ENCODE measurements at places on chromosomes 7 and 10.
A peak's percentile ranks its signal among the peaks of the same experiment; 100 is the strongest.

DNA sequence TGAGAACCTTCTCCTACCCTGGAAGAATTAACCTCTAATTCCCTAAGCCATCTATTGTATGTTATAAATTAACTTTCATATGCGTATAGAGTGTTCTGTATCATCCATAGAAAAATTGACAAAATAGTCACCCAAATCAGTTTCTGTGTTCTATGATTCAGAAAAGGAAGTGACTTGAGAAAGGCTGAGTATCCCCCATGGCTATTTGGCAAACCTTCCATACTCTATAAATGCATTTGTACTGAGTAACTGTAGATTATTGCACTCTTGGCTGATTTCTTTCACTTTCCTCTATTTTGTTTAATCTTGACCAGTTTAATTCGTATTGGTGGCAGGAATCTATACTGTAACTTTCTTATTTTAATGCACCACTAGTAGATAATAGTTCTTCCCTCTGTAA lies 182.2 kb downstream of the HTR7 start:
- DNase-seq = no peak

GRCh38 chr10:77306666-77307065 lies 330.9 kb downstream of the KCNMA1 start:
- DNase-seq = no peak

GRCh38 chr10:59361663-59362143 lies 646 bp downstream of the FAM13C start:
- no peak for DNase-seq

DNA sequence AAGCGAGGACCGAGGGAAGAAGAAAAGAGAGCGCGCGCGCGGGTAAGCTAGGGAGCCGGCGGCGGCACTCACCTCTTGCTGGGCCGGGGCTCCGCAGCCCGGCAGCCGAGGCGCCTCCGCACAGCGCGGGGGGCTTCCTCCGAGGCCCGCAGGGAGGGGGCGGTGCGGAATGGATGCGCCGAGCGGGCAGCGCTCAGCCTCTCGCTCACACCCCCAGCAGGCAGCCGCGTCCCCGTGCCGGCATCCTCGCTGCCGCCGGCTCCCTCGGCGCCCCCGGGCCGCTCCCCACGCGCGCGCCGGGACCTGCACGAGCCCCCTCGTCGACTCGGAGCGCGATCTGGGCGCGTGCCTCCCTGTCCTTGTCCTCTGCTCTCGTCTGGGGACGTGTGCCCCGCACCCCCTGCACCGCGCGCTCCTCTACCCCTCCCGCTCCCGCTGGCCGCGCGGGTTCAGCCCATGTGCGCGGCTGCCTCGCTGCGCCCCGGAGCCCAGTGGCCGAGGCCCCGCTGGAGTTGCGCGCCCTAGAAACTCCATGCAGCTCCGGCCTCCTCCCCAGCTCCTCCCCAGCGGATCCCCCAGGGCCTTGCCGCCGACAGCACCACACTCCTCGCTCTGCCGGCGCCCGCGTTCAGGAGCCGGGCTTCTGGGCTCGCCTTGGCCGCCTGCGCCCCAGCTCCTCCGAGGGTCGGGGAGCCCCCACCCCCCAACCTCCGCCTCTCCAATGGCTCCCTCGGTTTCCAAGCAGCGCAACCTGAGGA lies 75.3 kb downstream of the CALN1 start:
- peak; percentile 23 for DNase-seq

- no peak for DNase-seq
These were observed 96.3 kb upstream of the ANKRD1 start for GRCh38 chr10:91017198-91017597.

DNA sequence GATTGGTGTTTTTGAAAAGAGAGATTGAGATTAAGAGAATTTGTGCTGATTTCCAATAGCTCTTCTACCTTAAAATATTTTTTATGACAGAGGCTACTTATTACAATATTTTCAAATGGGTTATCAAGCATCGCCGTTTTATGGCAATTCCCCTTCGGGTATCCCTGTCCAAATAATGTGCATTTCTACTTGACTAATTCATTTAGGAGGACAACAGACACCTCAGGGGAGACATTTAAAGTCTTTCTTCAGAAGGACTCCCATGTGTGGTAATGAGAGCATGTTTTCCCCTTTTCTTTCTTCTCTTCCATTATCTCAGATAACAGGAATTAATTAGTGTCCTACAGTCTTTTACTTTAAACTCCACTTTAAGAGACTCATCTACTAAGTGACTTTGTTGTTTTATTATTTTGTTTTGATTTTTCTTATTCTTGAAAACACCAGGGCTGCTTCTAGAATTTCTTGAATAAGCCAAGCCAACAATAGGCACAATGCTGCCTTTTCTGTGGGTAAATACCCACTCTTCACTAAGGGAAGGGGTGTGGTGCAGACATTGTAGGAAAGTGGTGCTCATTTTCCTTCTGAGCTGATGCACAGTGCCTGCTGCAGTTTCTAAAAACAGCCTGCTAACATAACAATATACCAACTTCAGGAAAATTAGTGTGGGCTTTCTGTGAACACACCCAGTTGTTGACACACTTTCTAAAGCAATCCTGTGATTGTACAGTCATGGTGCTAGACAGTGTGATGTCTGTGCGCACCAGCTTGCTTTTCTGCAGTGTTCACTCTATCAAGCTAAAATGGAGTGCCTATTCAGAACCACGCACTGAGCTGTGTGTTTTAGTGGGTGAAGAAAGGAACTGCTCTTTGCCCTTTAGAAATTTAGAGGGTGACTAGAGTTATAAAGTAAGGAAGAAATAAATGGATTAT lies 597.7 kb downstream of the NRG3 start:
- no peak for DNase-seq

DNA sequence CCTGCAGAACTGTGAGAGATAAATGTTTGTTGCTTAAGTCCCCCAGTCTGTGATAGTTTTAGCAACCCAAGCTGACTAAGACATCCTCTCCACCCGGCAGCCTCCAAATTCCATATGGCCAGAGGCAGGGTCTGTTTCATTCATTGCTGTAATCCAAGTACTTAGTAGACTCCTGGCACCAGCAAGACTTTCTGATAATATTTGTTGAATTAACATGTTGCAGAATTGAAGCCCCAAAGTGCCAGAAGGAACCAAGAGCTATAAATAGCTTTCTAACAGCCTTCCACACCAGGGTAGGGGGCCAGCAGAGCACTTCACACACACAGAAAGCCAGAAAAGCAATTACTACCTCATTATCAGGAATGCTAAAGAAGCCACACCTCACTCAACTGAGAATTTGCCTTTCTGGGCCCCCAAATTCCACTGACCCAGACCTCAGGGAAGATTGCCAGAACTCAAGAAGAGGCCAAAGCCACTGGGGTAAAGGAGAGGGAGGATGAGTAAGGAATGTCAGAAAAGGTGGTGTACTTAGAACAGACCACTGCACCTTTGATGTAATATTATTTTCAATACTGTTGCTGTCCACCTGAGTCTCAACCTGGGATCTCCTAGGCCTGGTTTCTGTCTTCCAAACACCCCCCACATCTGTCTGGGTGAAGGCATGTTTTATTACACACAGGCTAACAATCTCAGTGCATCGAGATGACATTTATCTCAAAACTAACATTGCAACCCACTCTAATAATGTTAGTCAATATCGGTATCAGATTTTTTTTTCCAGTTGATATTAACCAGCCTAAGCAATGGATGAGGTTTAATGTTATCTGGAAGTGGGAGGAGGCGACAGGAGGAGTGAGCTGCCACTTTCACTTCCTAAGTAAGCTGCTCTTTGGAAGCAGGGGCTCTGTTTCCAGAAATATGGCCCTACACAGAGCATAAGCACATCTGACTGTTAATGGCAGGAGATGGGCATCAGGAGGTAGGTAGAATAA lies 5.5 kb downstream of the NOD1 start:
- no peak for DNase-seq

- DNase-seq = no peak
These were observed 9.2 kb downstream of the PLAU start for GRCh38 chr10:73920089-73920488.

DNA sequence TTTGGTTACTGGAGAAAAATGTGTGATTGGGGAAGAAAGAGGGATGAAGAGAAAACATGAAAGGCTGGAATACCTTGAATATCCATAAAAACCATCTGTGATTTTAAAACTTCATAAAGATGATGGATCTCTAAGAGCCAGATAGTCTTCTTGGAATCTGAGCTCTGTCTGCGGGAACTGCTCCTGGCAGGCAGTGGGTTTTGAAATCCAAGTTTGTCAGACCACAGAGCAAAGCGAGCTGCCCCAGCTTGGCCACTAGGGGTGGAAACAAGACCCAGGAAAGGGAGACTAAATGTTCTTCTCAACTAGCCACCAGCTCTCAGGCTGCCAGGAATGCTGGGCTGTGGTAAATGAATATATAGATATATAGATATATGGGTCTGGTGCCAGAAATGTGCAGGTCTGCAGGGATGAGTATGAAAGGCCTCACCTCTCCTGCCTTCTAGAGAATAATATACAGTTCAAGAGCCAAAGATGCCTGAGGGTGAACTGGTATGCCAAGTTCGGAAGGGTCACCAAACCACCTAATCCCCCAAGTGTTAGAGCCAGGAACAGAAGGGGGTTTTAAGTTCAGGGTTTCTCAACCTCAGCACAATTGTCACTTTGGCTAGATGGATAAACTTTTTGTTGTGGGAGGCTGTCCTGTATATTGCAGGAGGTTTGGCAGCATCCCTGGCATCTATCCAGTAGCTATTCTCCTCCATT lies 208.8 kb downstream of the KCNMA1 start:
- DNase-seq = no peak

DNA sequence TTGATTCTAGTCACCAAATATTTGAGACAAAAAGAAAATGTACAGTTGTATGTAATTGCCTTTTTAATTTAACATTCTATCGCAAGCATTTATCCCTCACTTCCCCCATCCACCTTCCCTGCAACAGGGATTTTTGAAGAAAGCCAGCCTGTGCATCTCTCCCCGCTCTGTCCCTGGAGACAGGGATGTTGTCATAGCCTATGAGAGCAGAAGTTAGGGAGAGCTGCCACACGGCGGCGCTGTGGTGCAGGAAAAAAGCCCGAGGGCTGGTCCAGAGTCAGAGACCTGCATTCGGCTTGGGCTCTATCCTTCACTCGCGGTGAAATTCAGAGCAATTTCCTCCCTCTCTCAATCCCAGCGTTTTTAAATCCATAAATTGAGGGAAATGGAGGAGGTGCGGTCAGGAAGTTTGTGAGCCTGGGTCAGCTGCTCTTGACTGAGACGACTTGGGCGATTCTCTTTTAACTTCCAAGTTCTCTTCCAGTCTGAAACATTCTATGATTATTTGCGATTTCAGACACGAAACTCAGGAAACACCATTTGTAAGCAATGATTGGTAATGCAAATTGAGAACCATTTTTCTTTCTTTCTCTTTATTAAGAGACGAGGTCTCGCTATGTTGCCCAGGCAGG lies 17.5 kb downstream of the HKDC1 start:
- DNase-seq = peak; percentile 49

DNA sequence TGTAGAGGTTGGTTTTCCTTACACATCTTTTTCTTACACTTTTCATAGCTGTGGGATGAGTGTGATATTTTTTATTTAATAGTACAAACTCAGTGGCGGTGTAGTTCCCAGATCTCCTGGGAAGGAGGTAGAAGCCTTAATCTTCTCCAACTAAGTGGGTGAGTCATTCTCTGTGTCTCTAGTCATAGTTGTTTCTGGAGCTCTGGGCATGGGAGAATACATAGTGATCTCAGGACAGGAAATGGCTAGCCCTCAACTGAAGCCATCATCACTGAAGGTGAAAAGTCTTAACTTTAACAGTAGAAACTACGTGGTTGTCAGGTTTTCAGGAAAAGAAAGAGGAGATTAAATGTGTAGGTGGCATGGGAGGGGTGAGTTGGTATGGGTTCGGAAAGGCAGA lies 319.4 kb upstream of the FZD8 start:
- DNase-seq = no peak

GRCh38 chr7:44086627-44087026 lies 4.3 kb upstream of the POLM start:
- no peak for DNase-seq

GRCh38 chr10:69742928-69743602 lies 58.6 kb upstream of the COL13A1 start:
- no peak for DNase-seq

DNA sequence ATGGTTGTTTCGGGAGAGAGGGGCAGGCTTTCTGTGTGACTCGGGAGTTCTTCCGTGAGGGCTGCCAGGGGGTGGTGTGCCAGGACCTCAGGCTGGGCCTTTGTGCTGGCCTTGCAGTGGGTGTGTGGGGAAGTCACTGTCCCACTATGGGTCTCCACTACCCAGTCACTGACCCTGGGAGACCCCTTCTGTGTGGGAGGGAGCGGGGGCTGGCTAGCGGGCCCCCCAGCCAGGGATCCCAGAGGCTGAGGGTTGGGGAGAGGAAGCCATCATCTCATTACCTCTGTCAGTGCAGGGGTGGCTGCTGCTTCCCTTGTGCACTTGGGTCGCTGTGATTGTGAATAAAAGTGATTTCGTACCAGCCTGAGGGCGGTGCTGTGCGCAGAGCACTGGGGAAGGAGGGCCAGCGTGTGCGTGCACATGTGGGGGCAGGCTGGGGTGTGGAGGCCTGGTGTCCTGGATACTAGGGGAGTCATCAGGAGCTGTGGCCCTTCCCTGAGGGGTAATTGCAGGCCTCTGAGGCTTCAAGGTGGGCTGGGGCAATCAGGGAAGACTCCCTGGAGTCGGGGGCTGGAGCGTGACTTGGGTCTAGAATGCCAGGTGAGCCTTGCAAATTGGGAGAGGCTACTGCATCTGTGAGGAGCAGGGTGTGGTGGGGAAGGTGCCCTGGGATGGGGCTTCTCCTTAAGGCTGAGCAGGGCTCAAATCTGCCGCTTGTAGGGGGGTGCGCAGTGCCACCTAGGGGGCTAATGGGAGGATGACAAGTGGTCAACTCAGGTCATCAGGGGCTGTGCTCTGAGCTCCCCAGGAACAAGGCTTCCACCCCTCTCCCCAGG lies 98.9 kb downstream of the NEURL1 start:
- DNase-seq = no peak

DNA sequence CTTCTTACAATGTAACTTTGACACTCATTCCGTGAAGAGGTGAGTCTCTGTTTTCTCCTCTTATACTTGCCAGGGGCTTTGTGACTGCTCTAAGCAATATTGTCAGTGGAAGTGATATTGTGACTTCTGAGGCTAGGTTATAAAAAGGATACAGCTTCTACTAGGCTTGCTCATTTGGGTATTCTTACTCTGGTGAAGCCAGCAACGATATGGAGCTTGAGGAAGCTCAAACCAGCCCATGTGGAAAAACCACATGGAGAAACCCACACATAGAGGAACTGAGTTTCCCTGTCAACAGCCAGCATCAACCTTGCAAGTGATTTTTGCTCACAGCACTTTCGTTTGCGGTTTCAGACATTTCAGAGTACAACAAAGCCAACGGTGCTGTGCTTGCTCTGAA lies 149.6 kb upstream of the SEMA3E start:
- DNase-seq = no peak

DNA sequence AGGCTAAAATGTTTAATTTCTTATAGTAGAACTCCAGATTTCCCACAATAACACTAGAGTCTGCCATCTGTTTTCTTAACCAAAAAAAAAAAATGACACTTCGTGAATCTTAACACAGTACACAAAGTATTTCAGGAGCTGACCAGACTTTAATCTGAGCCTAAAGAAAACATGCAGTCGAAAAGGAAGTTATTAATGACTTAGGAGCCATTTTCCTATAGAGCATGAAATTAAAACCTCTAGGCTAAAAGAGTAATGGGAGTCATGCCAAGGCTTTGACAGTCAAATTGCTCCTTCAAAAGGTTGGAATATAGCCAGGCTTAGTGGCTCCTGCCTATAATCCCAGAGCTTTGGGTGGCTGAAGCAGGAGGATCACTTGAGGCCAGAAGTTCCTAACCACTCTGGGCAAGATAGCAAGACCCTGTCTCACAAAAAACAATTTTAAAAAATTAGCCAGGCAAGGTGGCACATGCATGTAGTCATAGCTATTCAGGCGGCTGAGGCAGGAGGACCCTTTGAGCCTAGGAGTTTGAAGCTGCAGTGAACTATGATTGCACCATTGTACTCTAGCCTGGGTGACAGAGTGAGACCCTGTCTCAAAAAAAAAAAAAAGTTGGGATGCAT lies 13.6 kb downstream of the MICU1 start:
- DNase-seq = no peak
